ENCODE measurements at places on chromosomes 12 and 14.
A peak's percentile ranks its signal among the peaks of the same experiment; 100 is the strongest.

GRCh38 chr14:89040080-89040459, 215.6 kb downstream of the TTC8 start:
- DNase-seq = no peak

DNA sequence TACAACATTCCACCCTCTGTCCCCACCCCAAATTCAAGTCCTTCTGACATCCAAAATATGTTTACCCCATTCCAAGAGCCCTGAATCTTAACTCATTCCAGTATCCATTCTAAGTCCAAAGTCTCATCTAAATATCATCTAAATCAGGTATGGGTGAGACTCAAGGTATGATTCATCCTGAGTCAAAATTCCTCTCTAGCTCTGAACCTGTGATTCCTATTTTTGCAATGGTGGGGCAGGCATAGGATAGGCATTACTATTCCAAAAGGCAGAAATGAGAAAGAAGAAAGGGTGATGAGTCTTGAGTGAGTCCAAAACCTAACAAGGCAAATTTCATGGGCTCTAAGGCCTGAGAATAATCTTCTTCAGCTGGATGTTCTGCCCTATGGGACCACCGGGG, 140.3 kb upstream of the FAR2 start:
- DNase-seq = no peak

DNA sequence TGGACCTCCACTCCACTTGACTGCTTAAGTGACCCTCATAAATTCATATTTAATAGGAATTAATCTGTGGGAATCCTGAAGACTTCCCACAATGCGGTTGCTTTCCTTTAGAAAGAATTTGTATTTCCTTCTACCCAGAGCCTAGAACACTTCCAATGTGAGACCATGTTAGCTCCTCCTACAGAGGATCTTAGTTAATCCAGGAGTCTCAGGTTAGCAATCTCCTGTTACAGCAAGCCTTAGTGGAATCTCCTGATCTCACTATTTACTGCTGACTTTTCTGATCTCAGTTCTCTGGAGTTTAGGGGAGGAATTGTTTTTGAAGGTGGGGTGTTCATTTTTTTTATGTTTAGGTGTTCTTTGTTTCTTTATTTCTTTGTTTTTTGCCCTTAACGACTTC, 186.0 kb downstream of the SLC25A21 start:
- DNase-seq = no peak

DNA sequence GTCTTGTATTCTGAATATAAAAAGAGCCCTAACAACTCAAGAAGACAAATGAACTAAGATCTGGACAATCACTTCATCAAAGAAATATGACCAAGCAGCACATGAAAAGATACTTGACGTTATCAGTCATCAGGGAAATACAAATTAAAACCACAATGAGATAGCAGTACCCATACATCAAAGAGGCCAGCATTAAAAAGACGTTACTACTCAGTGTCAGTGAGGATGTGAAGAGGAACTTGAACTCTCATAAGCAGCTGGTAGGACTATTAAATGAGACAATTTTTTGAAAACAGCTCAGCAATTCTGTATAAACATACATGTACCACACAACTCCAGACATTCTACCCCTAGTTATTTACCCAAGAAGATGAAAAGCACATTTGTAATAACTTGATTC, 55.9 kb downstream of the FERMT2 start:
- DNase-seq = no peak

- no peak for DNase-seq
These were observed 117.8 kb downstream of the TTC7B start for GRCh38 chr14:90698379-90698869.

- DNase-seq = no peak
These were observed 4.7 kb upstream of the FAM234B start for GRCh38 chr12:13039328-13039956.

- DNase-seq = no peak
These were observed 27.6 kb upstream of the C12orf76 start for GRCh38 chr12:110075880-110076279.

- no peak for DNase-seq
These were observed 22.5 kb downstream of the NINJ2 start for GRCh38 chr12:640773-641172.

DNA sequence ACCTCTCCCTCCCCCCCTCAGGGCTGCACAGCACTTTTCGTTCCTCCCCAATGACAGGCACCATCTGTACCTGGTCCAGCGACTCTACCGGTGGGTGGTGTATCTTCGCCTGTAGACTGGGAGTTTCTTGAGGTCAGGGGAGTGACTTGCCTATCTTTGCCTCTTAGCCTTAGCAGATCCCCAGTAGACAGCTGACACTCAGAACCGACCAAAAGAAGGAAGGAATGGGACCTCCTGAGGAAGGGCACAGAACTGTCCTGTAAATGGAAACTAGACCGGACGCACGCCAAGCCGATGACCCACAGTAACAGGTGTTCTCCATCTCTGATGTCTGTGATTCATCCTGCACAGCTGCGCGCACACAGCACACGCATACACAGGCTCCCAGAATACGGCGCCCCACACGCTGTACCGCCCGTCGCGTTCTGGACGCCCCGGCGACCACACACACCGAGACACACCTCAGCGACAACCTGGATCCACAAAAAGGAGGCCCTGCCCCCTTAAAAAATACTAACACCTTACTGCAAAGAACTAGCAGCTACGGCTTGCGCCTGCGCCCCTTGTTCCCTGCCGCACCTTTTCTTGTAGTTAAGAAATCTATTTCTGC, 673 bp upstream of the TTC9 start:
- DNase-seq = peak; percentile 50

- no peak for DNase-seq
These were observed 18.5 kb downstream of the ZBTB42 start for GRCh38 chr14:104819361-104819781.

DNA sequence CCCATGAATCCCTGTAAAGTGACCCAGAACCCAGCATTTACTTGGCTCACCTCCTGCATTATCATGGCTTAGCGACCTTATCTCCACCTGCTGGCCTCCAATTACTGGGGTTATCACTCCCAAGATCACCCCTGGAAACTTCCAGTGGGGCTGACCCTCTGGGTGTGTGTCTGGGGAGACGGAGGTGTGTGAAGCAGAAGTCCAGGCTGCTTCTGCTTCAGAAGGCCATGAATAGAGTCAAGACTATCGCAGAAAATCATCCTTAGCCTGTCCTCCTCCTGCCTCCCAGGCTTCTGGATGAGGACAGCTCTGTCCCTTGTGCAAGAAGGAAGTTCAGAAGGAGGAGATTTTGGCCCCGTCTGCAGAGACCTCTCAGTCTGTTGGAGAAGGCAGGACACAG, 408 bp upstream of the KRT72 start:
- DNase-seq = no peak

DNA sequence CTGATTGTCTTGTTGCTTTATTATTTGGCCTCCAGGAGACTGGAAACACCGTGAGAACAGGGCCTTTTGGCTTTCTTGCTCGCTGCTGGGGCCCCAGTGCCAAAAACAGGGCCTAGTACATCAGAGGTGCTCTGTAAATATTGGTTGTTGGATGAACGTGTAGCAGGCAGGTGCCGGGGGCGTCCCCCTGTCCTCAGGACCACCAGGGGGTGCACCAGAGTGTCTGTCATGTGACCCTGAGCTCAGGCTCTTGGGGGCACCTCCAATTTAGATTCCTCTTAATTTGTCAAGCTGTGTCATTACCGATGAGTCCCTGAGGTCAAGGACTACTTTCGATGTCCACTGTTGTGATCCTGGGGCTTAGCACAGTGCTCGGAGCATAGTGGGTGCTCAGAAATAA, 87.1 kb downstream of the ACACB start:
- DNase-seq = no peak

DNA sequence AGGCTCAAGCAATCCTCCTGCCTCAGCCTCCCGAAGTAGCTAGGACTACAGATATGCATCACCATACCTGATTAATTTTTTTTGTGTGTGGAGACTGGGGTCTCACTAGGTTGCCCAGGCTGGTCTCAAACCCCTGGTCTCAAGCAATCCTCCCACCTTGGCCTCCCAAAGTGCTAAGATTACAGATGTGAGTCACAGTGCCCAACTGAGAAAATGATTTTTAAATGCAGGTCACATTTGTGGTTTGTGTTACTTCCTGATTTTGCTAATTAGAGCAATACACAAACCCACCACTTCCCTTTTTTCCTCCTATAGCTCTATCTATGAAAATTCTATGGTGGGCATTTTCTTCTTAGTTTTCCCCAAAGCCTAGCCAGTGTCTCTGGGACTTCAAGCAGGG, 45.5 kb upstream of the TMEM263 start:
- DNase-seq = no peak

- DNase-seq = no peak
These were observed 495.8 kb upstream of the GARIN6 start for GRCh38 chr12:99151744-99152143.

DNA sequence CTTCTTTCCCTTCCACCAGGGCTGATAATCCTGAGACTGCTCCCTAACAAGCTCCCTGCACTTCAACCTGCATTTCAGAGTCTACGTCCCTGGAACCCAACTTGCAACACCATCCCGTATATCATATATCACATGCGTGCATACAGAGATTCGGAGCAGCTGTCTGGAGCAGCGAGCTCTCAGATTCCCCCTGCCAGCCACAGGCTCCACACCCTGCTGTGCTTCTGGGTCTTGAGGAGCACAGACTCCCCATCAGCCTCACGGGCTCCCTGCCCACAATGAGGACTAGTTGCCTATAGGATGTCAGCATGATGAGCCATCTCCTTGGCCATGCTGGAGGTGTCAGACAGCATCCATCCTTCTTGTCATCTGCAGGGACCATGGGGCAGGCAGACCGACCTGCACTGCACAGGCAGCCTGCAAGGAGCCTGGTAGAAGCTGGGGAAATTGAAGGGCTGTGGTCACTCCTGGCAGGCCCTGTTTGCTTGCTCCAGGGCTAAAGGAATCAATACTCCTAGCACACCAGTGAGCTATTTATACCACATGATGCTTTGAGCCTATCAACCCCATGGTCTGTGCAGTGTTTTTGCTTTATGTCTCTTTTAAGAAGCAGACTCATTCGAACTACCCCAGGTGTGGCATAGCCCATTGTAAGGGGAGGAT, 19.6 kb upstream of the HDAC7 start:
- DNase-seq = no peak

DNA sequence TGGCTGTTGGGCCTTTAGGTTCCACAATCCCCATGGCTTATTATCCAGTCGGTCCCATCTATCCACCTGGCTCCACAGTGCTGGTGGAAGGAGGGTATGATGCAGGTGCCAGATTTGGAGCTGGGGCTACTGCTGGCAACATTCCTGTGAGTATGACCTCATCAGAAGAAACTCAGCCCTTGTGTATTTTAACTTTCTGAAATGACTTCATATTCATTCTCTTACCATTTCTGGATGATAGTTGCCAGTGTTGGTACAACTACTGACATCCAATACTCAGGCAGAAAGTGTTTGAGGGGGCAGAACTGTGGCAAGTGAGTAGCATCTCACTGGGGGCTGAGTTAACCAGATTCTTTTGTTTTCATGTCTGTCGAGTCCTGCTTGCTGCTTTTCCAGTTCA, 2.3 kb downstream of the DAZAP2 start:
- no peak for DNase-seq

DNA sequence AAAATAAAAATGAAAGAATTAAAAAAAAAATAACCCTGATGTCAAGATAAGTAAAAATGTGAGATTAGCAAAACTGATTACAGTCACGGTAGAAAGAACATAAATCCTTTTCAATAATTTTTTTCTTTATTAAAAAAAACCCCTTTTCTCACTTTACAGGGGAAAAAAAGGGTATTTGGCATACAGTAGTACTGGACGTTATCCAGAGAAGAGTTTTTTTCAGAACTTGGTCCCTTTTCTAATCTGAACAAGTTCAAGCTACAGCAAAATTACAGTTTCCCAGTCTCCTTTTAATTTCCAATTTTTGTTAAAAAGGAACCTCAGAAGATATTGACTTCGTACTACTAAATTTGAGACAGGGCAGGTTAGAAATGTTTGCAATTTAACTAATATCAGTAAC, 134.7 kb upstream of the DCN start:
- DNase-seq = no peak

DNA sequence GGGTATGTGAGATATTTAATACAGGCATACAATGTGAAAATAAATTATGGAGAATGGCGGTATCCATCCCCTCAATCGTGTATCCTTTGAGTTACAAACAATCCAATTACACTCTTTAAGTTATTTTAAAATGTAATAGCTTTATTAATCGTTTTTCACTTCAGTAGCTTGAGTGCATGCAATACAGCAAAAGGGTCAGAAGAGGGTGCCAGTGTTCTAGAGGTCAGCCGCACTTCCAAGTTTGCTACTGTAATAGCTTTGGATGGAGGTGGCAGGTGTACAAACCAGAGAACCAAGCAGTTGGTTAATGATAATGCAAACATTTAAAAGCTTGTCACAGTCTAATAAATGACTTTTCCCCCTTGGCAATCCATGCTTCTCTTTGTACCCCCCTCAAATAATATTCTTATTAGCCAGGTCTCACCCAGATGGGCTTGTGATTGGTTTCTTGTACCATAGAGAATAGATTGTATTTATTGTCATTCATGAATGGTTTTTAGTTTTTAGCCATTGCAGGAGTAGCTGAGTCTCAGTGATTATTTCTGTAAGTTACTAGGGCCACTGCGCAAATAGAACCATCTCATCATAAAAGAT, 127.0 kb downstream of the ERC1 start:
- DNase-seq = no peak

DNA sequence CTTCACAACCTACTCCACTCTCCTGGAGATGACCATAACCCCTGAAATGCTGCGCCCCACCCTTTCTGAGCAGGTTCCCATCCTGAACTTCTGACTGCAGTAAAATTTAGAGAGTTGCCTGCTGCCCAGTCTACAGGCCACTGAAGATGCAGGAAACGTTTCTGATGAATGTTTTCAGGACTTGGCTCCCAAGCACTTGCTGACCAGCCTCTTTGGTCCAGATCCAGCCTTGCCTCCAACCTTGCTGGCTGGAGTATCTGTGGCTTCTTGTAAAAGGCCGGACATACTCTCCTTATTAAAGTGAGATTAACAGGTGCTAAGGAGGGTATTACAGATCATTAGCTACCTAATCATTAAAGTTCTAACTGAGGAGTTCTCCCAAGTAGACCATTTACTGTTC, 70.3 kb upstream of the STXBP6 start:
- no peak for DNase-seq

GRCh38 chr12:56338308-56339157, at the start of gene IL23A:
Gene IL23A (plus strand): TSS chr12:56338884. CDS start chr12:56339045, 161 bp downstream.
- peak; percentile 42 for DNase-seq

GRCh38 chr12:55642669-55643068, 6.0 kb downstream of the OR10P1 start:
- no peak for DNase-seq

DNA sequence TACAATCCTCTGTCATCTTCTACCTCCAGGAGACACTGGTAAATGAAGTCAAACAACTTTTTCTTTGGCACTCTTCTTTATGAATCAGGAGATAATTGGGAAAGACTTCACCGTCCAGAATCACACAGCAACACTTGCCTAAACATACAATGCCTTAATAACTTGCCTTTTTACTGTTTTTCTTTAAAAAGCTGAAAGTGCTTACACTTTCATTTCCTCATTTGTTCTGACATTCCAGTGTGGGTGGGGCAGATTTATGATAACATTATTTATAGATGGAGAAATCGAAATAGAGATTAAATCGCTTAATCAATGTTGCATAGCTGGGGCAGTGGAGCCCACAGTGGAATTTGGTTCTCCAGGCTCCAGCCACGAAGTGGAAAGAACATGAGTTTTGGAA, 2.8 kb upstream of the FRS2 start:
- DNase-seq = no peak

- DNase-seq = no peak
These were observed 149.2 kb downstream of the NRXN3 start for GRCh38 chr14:78319406-78319805.

- DNase-seq = no peak
These were observed 5.3 kb downstream of the PHETA1 start for GRCh38 chr12:111363578-111363977.

- DNase-seq = no peak
These were observed 71.8 kb upstream of the OVCH1 start for GRCh38 chr12:29569132-29569757.

Measured in GM12892 (cell line).